ENCODE measurements at places on chromosomes 3 and 15.

- DNase-seq = no peak
These were observed 17.1 kb downstream of the TJP1 start for GRCh38 chr15:29805043-29805707.

- no peak for DNase-seq
These were observed 23.2 kb upstream of the LCTL start for GRCh38 chr15:66588971-66589370.

GRCh38 chr3:190586631-190587011, 72.7 kb downstream of the IL1RAP start:
- DNase-seq = no peak

DNA sequence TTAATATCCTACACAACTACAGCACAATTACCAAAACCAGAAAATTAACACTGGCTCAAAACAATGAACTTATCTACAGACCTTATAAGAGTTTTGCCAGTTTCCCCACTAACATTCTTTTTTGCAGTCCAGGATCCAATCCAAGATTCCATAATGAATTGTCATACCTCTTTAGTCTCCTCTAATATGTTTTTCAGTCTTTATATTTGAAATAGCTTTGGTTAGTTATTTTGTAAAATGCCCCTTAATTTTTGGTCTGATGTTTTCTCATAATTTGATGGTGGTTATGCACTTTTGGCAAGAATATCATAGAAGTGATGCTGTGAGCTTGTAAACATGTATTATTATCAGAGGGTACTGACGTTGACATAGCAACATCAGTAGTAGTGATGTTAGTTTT, 124.3 kb downstream of the ISL2 start:
- no peak for DNase-seq

- DNase-seq = no peak
These were observed 74.8 kb upstream of the NTRK3 start for GRCh38 chr15:88331291-88331690.

DNA sequence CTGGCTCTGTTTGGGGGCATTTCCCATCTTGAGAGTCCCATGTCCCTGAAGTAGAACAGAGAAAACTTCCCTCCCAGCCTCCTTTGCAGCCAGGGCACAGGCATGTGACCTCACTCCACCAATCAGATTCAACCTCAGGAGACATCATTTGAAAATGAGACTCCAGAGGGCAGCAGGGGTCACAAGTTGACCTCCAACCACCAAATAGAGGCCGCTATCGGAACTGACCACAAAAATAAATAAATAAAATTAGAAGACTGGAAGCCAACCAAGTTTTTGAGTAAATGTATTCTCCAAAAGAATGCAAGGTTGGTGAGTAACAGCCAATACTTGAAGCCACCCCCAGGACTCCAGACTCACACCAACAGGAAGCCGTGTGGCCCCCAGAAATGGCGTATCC, 106.5 kb downstream of the CHSY1 start:
- no peak for DNase-seq

GRCh38 chr3:48426944-48427629, 2.8 kb downstream of the PLXNB1 start:
- DNase-seq = no peak

DNA sequence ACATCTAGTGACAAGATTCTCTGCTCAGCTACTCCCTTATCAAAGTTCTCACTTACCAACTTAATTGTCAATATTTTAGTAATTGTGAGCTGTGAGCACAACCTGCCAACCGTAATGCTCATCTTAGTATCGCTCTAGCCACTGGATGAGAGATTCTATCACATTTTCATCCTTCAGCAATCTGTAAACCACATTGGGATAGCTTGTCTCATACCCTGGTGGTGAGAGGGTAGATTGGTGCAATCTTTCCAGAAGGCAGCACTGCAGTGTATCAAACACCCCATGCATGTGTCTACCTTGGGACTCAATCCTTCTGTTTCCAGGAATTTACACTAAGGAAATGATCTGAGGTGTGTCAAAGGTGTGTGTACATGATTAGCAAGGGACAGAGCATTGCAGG, 18.9 kb upstream of the ATP8B4 start:
- no peak for DNase-seq

GRCh38 chr3:197591816-197592215, 36.0 kb upstream of the BDH1 start:
- DNase-seq = no peak

DNA sequence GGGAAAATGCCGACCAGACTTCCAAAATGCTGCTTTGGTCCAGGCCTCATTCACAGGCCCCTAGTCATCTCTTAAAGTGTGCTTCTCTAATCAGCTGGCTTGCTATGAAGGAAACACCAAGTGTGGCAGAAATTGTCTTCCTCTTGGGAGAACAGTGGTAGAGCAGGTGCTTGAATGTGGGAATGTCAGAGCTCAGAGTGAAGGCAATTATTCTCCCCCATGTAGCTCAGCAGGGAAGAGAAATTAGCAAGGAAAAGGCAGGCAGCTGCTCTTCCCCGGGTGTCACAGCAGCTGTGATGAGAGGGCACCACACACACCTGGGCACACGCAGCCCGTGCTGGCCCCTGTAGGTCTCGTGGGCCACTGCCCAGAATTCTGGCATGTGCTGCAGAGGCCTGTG, 358.5 kb downstream of the WDR72 start:
- DNase-seq = no peak

DNA sequence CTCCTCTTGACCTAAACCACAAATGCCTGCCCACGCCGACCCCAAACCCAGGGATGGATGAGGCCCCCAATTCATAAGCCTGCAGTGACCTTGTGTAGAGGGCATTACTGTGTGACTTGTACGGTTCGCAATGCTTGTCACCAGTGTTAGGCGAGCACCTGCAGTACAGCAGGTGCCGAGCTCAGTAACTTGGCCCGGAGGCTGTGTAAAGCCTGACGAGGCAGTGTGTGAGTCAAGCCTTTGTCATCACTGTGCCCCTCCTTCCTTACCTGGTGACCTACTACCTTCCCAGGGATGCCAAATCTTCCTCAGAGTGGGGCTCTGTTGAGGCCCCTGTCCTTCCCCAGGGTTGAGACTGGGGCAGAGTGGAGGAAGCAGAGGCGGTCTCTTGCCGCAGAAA, 37.2 kb upstream of the TMEM115 start:
- no peak for DNase-seq

GRCh38 chr15:75749820-75750219, 37.2 kb upstream of the CSPG4 start:
- peak; percentile 53 for DNase-seq

- DNase-seq = no peak
These were observed 415.7 kb upstream of the THBS1 start for GRCh38 chr15:39165020-39165706.

GRCh38 chr3:48428572-48429316, 1.1 kb downstream of the PLXNB1 start:
- DNase-seq = no peak

DNA sequence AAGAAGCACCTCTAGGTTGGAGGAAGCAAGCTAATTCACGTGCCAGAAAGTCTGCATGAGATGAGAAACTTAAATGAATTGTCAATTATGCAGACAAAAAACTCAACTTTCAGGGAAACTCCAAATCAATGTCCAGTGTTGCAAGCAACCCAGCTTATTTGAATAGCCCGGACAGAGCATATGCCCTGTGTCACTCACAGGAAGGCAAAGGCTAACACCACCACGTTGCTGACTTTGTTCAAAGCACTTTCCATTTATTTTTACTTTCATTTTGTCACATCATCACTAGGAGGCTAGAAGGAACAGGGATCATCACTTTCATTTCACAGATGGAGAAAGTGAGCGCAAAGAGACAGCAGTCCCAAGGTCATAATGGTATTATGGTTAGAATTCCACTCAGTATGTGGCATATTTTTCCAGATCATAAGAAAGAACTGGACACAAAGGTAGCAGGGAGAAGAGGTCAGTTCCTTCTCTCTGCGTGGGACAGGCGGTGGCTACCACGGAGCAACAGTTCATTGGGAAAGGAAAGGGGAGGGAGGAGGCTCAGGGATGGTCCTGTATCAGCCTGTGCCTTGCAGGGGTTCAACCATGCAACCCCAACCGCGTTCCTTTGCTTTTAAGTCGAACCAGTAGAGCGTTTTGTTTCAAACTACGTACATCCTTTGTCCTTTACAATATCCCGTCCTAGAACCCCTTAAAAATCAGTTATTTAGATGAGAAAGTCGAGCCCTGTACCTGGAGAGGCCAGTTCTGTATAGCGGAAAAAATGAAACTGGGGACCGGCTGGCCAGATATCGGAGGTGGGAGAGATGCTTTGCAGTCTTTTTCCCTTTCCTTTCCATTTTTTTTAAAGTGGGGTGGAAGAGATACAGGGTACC, 1.1 kb downstream of the HEG1 start:
- no peak for DNase-seq

GRCh38 chr3:160134964-160135363, 90.3 kb upstream of the C3orf80 start:
- no peak for DNase-seq

GRCh38 chr15:59296181-59296617, 76.5 kb downstream of the MYO1E start:
- DNase-seq = no peak

DNA sequence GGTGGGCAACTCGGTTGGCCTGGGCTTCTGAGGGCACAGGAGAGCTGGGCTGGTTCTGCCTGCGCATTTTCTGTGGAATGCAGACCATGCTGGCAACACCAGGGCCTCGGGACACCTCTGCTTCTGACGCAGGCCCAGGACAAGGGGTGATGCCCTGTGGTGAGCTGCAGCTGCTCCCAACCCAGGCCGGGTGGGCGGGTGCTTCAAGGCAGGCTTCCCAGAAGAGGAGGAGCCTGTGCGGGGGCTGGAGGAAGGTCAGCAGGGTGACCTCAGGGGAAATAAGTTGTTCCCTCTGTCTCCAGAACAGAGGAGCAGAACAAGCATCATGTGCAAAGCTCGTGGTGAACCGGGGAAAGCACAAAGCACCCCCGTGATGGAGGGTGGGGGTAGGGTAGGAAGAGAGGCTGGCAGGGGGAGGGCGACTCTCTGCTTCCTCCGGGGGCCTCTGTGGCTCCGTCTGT, 11.0 kb upstream of the PLXNA1 start:
- peak; percentile 90 for DNase-seq

GRCh38 chr3:187832202-187832601, 86.9 kb upstream of the BCL6 start:
- no peak for DNase-seq

DNA sequence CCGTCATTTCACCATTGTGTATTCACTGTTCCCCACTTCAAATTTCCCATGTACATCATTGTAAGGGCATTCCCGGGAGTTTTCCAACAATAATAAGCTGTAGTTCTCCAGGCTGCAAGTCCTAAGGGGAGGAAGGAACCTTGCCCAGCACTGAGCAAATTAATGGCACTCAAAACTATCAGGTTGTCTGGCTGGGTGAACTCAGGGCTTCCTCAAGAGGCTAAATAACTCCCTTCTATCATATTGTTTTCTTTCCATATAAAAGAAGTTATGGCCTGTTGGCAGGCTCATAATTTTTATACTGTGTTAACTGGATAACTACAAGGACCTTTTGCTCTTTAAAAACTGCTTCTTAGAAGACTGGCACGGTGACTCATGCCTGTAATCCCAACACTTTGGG, 71.4 kb downstream of the SEMA6D start:
- no peak for DNase-seq

- no peak for DNase-seq
These were observed 164.5 kb downstream of the EBLN2 start for GRCh38 chr3:73225991-73226390.

GRCh38 chr15:60264566-60264965, 133.2 kb downstream of the ANXA2 start:
- DNase-seq = no peak

GRCh38 chr15:79467865-79468586, 35.9 kb downstream of the MINAR1 start:
- no peak for DNase-seq

DNA sequence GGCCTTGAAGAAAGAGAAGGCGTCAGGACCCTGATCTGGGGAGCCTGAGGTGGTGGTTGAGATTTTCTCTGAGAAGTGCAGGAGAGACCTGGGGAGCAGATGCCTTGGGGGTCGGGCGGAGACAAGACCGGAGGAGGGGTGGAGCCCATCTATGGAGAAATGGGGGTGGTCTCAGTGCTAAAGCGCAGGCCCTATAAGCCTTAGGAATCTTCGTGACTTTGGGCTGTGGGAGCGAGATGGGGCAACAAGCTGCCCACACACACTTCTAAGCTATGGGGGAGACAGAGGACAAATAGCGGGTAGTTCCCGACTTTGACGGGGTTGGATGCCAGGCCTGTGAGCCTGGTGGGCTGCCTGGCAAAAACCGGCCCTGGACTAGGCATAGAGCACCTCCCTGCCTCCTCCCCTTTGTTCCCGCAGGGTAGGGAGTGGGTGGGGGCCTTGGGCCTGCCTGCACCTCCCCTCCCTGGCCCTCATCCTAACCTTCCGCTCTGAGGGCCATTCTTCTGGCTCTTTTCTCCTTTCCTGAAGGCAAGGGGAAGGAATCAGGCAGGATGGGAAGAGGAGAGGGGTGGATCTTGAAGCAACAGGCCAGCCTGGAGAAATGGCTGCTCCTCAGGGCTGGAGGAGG, 880 bp downstream of the NISCH start:
- no peak for DNase-seq

- DNase-seq = no peak
These were observed 5.2 kb downstream of the FOXB1 start for GRCh38 chr15:60009124-60009960.

- no peak for DNase-seq
These were observed 94.9 kb upstream of the CHD2 start for GRCh38 chr15:92805080-92805690.

GRCh38 chr3:45487508-45487907, 99.1 kb downstream of the LARS2 start:
- no peak for DNase-seq

- DNase-seq = no peak
These were observed 57.5 kb upstream of the TRA2B start for GRCh38 chr3:185995352-185995751.

GRCh38 chr3:114697401-114697800, 403.6 kb downstream of the TIGIT start:
- DNase-seq = no peak

- peak; percentile 86 for DNase-seq
These were observed 48.5 kb downstream of the PXYLP1 start for GRCh38 chr3:141280086-141280485.

DNA sequence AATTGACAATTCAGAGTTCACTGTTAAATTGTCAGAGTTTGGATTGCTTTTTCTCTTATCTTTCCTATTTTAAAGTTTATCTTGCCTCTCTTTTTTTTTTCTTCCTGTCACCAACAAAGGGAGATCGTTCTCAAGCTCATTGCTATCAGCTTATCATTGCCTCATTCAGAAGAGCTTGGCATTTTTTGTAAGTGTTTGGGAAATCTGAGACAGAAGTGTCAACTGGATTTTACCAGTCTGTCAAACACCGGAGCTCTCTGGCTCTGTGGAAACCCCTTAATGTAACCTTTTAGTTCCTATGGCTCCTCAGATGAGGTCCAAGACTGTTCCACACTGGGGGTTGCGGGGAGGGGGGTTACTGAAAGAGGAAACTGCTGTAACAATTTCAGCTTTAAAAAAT, 10.6 kb upstream of the TFG start:
- DNase-seq = no peak

GRCh38 chr3:48088056-48088748, 72.0 kb upstream of the MAP4 start:
- DNase-seq = no peak

DNA sequence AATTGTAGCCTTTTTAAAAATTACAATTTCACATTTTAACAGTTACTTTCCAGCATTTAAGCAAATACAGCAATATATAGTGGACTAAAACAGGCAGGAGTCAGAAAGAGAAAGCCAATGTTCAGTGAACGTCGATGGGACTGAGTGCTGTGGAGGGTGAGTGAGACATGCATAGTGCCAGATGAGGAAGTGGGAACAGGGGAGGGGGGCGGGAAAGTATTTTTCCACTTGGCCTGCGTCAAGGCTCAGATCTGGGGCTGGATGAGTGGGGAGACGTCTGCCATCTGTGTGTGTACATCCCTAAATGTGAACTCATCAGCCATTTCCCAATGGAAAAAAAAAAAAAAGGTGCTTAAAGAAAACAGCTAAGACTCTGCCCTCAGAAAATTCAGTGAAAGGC, 19.2 kb upstream of the RAD18 start:
- no peak for DNase-seq
